NCI-H1436 treated with DMSO at 0.1 percent for 48 hours (cell line): ENCODE measurements at places on chromosomes 13 and 19.

GRCh38 chr19:31118287-31118955, 230.8 kb downstream of the TSHZ3 start:
- no peak for DNase-seq

DNA sequence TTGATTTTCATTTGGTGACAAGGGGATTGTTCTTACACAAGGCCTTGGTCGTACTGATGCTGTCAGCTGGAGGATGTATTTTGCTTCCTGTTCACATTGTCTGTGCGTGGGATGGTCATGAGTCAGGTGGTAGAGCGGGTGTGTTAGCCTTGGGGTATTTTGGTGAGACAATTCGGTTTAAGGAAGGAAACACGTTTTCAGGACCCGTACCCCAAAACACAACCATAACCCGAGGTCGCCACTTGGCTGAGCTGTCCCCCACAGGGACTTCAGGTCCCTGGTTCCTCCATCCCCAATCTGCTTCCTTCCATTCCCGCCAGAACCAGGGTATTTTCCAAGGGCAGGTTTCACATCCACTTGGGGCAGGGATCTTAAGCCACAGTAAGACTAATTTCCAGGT, 15.0 kb downstream of the MYO9B start:
- DNase-seq, result no peak

GRCh38 chr13:77514336-77514726, 21.2 kb upstream of the SCEL start:
- no peak for DNase-seq

- DNase-seq, result no peak
Measured at GRCh38 chr13:110376120-110376519, 69.0 kb downstream of the COL4A2 start.

- DNase-seq, result no peak
Measured at GRCh38 chr13:113171250-113172125, 13.0 kb downstream of the PROZ start.

- no peak for DNase-seq
Measured at GRCh38 chr19:33252418-33252962, 26.8 kb upstream of the SLC7A10 start.

DNA sequence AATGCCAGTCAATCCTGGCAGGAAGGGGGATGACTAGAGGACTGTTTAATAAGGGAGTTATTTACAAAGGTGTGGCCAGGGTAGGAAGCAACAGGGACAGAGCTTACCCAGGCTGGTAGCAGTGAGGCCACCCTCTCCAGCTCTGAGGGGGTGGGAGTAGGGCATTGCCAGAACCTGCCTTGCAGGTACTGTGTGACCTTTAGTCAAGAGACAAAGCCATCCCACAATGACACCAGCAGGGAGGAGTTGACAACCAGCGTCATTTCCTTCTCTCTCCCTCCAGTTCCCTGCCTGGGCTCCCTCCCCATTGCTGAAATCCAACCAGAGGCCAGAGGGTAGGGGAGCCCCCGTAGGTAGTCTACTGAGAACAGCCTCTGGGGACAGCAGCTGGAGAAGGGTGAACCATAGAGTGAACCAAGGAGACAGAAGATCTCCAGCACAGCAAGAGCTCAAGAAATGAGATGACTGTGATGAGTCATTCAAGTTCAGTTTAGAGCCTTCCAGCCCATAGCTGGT, 33.3 kb upstream of the SPATA13 start:
- DNase-seq, result no peak

GRCh38 chr13:29993196-29993595, 142.8 kb upstream of the UBL3 start:
- DNase-seq, result no peak

GRCh38 chr19:8332976-8333766, 9.9 kb downstream of the KANK3 start:
- no peak for DNase-seq

- no peak for DNase-seq
Measured at GRCh38 chr13:96816874-96817273, 177.4 kb downstream of the OXGR1 start.

GRCh38 chr13:67134417-67135129, 95.6 kb downstream of the PCDH9 start:
- no peak for DNase-seq

GRCh38 chr19:28508666-28509065, 704.3 kb downstream of the UQCRFS1 start:
- no peak for DNase-seq

DNA sequence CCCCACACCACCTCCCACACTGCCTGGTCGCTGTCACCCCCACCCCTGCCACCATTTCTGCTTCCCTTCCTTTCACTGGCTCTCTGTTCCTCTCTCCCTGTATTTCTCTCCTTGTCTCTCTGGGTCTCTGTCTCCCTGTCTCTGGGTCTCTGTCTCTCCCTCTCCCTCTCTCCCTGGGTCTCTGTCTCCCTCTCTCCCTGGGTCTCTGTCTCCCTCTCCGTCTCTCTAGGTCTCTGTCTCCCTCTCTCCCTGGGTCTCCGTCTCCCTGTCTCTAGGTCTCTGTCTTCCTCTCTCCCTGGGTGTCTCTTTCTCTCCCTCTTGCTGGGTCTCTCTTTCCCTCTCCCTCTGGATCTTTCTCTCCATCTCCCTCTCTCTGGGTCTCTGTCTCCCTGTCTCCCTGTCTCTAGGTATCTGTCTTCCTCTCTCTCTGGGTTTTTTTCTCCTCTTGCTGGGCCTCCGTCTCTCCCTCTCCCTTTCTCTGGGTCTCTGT, 21.6 kb downstream of the KLHL26 start:
- no peak for DNase-seq

- no peak for DNase-seq
Measured at GRCh38 chr19:46753420-46754155, 7.3 kb upstream of the STRN4 start.

GRCh38 chr13:110820322-110820721, 94.5 kb downstream of the ANKRD10 start:
- no peak for DNase-seq

DNA sequence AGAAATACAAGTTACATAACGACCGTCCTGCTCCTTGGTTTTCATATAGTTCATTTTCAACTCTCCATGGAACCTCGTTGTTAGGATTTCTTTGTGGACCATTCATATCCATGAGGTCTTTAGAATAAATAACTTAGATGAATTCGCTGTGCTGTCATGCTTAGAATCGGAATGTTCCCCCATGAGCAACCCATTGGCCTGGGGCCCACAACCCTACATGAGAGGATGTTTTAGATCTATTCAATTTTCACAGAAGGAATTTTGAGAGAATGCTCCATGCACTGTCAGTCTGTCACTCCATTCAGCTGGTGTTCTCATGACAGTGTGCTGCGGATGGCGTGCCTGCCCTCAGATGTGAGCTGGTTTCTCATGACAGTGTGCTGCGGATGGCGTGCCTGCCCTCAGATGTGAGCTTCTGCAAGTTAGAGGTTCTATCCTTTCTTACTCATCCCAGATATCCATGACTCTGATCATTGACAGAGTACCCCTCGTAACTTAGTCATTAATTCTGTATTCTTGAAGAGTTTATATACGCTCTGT, 1193.1 kb downstream of the EFNB2 start:
- no peak for DNase-seq

DNA sequence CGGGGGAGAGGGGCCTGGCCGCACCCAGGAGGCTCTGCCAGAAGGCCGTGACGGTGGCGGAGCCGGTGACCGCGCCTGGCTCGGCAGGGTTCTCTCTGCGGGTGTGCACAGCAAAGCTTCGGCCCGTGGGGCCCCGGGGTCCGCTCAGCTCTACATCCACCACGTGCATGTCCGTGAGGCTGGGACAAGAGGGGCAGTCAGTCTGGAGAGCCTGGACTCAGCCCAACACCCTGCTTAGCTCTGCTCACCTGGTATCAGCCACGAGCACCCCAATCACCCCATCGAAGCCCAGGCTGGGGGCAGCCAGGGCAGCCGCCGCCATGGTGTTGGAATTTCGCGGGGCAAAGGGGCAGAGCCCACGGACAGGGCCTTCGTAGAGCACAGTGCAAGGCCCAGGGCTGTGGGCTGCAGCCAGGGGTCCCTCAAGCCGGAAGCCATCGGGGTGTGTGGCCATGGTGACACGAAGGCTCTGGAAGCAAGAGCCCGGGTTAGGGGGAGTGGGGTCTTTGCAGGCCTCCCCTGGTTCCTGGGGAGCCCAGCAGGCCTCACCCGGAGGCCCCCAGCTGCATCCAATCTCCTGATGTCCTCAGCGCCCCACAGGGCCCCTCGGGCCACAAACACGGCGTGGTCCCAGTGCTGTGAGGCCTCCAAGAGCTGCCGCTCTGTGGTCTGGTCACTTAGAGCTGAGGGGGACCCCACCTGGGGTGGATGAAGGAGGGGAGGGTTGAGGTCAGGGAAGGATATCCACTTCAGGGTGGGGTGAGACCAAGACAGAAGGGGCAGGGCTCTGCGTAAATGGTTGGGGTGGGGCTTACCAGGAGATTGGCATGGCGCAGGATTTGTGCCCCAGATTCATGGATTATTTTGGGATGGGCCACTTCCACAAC, 1.4 kb downstream of the ASPDH start:
- DNase-seq, result no peak

- DNase-seq, result no peak
Measured at GRCh38 chr13:83220241-83220640, 662.0 kb downstream of the SLITRK1 start.

DNA sequence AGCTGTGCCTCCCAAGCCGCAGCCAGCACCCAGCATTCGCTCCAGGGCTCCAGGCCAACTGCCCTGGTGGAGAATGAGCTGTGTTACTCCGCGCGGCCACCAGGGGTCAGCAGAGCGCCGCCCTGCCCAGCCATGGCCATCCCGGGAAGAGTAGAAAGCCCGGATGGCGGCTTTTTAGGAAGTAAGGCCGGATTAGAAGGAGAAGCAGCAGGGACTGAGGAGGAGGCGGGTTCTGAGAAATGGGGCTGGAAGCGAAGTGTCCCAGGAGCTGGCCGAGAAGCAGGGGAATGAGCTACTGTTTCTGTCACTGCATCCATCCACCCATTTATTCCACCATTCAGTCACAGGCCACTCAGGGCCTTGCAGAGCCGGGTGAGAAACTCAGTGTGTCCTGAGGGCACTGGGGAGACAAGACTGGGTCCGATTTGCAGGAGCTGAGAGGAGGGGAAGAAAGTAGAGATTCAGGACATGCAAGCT, 6.6 kb upstream of the NPAS1 start:
- no peak for DNase-seq

DNA sequence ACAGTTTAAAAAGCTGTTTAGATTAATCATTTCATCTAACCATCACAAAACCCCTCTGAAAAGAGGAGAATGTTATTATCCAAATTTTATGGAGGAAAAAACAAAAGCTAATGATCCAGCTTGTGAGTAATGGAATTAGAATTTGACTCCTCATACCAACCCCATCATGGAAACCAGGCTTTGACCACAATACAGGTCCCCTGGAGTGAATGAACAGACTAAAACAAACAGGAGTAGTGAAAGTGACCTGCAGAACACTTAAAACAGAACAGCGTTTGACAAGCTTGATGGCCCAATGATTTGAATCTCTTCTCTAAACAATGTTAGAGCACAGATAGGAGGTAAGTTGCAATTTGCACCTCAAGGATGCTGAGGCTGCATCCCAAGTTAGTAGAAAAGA, 230.0 kb downstream of the DCT start:
- DNase-seq, result no peak

DNA sequence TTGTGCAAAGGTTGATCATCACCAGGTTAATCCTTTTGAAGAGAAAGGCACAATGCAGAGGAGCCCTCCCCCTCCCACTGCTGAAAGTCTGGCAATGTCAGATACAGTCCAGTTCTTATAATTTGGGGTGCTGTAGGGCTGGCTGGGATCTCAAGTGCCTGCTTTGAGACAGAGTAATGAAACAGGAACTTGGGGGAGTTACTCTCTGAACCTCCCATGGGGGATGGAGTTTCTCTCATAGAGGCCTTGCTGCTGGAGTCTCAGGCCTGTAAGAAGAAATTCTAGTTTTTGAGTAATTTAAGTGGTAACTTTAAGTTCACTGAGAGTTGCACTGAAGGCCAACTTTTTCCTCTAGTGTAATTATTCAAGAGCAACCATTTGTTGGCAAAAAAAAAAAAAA, 410.5 kb downstream of the KCNRG start:
- DNase-seq, result no peak

DNA sequence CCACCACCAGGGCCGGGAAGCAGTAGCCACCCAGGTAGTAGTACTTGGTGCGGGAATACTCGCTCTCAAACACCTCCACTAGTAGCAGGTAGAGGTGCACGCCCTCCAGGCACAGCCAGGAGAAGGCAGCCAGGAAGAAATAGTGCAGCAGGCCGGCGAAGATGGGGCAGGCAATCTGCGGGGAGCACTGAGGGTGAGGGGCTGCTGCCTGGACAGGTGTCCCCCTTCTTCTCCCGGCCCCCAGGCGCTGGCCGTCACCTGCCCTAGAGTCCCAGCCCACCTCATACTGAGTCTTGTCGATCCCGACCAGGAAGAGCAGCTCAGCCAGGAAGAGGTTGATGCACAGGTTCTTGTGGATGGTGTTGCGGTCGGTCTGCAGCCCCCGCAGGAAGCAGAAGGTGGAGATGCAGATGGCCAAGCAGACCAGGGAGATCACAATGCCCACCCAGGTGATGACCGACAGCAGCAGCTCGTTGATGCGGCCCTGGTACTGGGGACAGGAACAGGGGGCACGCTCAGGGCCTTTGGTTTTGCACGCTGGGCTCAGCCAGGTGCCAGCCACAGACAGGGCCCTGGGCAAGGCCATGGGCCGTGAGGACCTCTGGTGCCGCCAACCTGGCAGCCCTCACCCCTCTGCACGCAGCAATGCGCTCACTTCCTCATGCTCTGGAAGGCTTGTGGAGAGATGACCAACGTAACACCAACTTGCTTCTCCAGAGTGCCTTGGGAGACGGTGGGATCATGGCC, 20.8 kb upstream of the ASF1B start:
- no peak for DNase-seq

DNA sequence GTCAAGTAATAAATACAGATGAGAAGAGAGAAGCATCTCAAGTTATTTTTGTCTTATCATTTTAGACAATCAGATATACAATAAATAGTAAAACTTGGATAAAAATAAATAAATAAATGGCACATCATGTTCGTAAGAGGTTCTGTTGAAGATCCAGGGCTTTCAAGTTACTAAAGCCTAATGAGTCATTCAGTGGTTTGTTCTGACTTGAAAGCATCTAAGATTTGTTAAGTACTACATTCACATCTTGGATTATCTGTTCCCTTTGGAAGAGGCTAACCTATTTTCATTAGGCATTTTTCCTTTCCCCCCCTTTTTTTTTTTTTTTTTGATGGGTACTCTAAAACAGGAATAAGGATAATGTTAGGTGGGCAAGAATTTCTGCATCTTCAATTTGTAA, 429.3 kb downstream of the PCDH20 start:
- DNase-seq, result no peak

- no peak for DNase-seq
Measured at GRCh38 chr13:57583529-57583928, 48.0 kb upstream of the PCDH17 start.

DNA sequence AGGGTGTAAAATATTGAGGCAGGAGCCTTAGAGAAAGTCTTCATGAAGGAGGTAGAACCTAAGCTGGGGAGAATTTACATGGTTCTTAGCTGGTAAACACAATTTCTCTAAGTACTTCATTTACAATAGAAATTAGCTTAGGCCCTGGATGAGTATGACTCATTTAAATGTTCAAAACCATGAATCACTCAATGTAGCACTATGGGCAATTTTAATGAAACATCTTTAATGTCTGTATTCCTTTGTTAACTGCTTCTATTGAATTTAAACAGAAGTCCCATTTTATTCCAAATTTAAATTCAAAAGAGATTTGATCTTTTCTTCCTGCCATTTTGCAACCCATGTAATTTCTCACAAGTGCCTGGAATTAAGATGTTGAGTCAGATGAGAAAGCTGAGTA, 252.1 kb downstream of the RFC3 start:
- DNase-seq, result no peak

- DNase-seq, result no peak
Measured at GRCh38 chr19:53849237-53849676, 18.4 kb upstream of the MYADM start.

- no peak for DNase-seq
Measured at GRCh38 chr19:31307071-31307669, 42.1 kb downstream of the TSHZ3 start.
